ENCODE measurements at places on chromosomes 5 and 9.

DNA sequence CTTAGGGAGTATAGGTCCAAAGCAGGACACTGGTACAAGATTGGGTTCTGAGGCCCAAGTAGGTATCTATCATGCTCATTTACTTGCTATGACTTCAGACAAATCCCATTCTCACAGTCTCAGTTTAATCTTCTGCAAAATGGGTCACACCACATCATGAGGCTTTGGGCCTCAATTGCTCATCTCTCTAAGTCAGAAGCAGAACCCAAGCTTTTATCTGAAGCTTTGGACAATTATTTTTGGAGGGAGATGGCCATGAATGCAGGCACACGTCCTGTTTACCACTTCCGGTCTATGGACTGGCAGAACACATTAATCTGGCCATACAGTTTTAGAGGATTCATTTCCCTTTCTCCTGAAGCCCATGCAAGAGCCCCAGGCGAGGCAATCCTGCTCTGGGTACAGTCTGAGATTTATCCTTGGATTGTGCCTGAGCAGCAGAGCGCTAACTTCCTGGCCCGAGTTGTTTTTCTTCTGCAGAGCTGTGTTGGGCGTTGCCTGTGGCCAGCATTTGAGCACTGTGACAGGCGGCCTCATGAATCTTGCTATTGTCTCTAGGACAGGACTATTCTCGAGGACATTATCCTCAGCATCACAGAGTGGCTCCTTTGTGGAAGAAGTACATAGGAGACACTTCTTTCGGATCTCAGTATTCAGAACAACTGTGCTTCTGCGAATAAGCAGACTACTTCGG lies 16.1 kb downstream of the SLC22A4 start:
- no peak for DNase-seq

DNA sequence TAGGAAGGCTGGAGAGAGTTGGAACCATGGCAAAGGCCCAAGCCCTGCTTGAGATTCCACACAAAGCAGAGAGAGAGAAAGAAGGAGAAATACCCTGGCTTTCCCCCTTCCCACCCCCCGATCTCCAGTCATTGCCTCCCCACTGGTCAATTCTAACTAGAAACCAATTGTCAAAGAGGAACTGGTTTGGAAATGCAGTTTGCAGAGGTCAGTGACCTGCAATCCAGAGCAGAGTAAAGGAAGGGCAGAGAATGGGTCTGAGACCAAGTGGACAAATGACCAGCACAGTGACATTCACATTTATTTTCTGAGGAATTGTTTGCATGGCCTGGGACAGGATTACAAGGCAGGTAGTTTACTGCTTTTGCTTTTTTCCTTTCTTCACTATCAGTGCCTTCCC lies 37.5 kb upstream of the ZFYVE16 start:
- DNase-seq = no peak

- no peak for DNase-seq
These were observed 141.4 kb downstream of the C5orf15 start for GRCh38 chr5:133827011-133827410.

- no peak for DNase-seq
These were observed 26.4 kb downstream of the ANXA6 start for GRCh38 chr5:151130922-151131891.

- no peak for DNase-seq
These were observed 49.2 kb downstream of the TIMD4 start for GRCh38 chr5:156913719-156914370.

GRCh38 chr5:107630184-107630583 lies 40.6 kb downstream of the EFNA5 start:
- no peak for DNase-seq

All from stimulated activated CD4-positive, alpha-beta T cell treated with anti-CD3 and anti-CD28 coated beads, Interleukin-1b, Interleukin-23, amount 100 ng/mL, for 24 hours (primary cell).